ENCODE measurements at places on chromosomes 6 and 20. TPM values are rescaled to one million over a fixed set of nuclear protein-coding genes. Genes with fewer than 3 reads are reported as not detected.
A peak's percentile ranks its signal among the peaks of the same experiment; 100 is the strongest.

DNA sequence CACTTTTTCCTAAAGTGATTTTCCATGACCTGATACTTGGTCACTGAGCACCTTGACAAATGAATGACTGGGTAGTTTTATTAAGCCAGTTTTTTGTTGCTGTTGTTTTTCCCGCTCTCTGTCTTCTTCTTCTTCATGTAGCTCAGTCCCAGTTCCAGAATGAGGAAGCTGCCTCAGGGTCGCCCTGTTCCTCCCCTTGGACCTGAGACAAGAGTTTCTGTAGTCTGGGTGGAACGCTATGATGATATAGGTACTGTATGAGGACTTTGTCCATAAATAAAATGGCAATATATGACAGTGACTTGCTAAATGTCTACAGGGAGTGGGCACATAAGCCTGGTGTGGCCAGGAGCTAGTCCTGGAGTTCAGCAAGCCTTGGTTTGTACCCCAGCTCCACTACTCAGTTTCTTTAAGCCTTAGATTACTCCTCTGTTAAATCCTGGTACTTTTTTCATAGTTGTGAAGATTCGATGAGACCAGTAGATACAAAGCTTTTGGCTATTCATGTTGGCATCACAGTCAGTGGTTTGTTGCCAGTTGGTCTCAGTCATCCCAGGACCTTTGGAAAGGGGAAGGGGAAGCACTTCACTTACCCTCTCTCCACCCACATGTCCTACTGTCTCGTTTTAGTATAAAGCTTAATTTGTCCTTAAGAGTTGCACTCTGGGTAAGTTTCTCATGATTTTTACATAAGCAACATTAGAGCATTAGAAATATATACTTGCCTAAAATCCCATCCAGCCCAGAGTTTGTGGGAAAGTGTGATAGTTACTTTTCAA lies 11.1 kb upstream of the ADIG start:
- no peak for DNase-seq

- DNase-seq = no peak
Measured at GRCh38 chr6:87027021-87027420, 67.9 kb downstream of the CGA start.

DNA sequence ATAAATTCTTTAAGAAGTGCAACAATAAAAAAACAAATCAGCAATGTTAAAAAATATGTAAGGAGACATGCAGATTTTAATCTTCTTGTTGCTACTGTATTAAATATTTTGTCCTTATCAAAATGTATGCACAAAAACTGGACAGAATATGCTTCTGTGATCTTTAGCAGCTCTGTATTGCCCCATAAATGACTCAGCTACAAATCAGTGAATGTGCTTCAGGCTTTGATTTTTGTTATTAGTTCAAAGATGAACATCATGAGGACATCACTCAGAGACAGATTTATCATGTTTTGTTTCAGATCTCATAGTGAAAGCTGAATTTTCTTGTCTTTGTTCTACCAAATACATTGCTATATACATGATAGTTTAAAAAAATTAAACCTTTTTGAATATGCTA lies 312.4 kb downstream of the GRIK2 start:
- DNase-seq = no peak

DNA sequence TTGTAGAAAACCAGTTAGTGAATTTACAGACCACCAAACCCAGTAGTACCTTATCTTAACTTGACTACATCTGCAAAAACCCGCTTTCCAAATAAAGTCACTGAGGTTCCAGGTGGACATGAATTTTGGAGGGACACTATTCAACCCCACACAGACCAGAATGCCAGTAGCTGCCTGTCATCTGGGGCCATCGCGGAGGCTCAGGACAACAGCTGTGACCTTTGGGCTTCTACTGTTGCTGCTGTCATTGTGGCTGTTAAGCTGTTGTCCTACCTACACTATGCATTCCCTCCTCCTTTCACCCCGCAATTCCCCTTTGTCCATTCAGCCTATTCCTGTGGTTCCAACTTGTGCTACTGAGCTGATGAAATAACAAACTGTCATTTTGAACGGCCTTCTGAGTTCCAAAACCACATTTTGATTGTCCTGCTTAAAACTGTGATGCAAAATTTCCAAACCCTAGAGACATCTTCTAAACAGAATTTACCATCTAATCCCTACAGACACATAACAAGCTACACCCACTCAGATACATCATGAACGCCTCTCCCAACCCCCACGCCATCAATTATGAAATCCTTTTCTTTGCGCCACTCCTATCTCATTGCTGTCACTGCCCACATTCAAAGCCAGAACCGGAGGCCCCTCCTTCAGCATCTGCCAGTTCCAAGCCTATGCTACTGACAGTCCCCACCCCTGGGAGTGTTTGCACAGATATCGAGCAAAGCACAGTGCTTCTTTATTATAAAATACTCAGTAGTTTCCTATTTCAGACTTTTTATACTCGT lies 125.0 kb downstream of the C6orf118 start:
- DNase-seq = no peak

- DNase-seq = no peak
Measured at GRCh38 chr6:105561486-105561885, 158.6 kb upstream of the PREP start.

DNA sequence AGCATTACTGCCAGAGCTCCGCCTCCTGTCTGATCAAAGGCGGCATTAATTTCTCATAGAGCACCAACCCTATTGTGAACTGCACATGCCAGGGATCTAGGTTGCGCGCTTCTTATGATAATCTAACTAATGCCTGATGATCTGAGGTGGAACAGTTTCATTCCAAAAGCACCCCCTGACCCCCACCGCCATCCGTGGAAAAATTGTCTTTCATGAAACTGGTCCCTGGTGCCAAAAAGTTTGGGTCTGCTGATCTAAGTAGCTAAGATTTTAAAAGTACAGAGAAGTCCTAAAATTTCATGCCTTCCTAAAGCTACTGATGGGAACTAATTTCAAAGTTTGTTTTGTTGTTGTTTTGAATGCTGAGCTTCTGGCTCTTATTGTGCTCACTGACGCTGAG lies 281.6 kb downstream of the PRL start:
- DNase-seq = no peak

DNA sequence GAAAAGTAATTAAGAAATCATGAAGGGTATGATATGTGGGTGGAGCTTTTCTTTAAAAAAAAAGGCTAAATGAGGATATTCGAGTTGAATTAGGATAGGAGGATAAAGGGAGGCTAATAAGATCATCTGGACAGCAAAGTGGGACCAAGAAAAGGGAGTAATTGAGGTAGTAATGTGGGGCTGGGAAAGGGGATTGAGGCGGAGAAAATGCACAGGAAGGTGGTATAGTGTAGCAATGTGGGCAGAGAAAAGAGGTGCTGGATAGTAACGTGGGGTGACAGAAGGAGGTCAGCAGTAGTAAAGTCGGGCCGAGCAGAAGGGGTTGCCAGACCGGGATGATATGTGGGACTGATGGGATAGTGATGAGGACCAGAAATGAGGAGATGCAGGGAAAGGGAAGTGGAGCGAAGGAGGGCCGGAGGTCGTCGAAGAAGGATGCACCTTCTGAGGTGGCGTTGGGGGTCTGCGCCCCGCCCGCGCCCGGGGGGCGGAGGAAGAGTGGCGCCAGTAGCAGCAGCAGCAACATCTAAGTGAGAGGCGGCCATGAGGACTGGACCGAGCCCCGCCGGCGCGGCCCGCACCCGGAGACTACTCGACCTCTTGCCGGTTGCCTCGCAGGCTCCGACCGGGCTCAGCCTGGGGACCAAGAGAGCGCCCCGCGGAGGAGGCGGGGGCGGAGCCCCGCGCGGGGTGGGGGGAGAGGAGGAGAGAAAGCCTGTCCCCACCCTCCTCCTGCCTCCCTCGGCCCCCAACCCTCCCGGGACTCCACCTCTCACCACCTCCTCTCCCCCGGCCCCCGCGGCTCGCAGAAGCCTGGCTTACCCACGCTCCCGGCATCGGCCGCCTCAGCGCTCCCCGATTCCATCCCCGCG lies 887 bp downstream of the GABBR1 start:
- peak; percentile 77 for DNase-seq

- no peak for DNase-seq
Measured at GRCh38 chr6:143135797-143136561, 75.3 kb downstream of the AIG1 start.

GRCh38 chr6:136371959-136372358 lies 82.3 kb upstream of the BCLAF1 start:
- DNase-seq = no peak

DNA sequence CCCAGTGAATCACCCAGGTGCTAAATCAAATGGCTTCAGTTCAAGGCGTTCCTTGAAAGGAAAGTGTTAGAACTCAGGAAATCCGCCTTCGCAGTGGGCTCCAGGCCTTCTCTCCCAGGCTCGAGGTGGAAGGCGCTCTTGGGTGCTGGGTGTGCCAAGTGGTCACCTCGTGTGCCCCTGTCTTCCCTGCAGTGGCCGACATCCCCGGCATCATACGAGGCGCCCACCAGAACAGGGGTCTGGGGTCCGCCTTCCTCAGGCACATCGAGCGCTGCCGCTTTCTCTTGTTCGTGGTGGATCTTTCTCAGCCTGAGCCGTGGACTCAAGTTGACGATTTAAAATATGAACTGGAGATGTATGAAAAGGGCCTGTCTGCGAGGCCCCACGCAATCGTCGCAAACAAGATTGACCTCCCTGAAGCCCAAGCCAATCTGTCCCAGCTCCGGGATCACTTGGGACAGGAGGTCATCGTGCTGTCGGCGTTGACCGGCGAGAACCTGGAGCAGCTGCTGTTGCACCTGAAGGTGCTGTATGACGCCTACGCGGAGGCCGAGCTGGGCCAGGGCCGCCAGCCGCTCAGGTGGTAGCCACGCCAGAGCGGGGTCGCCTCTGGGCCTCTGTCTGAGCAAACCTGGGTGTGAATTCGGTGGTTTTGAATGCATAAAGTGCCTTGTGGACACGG lies 17.8 kb downstream of the MTG2 start:
- DNase-seq = no peak

GRCh38 chr6:8105791-8106190 lies 3.4 kb upstream of the EEF1E1 start:
- DNase-seq = no peak

- no peak for DNase-seq
Measured at GRCh38 chr6:132087391-132087790, 136.2 kb upstream of the CCN2 start.

DNA sequence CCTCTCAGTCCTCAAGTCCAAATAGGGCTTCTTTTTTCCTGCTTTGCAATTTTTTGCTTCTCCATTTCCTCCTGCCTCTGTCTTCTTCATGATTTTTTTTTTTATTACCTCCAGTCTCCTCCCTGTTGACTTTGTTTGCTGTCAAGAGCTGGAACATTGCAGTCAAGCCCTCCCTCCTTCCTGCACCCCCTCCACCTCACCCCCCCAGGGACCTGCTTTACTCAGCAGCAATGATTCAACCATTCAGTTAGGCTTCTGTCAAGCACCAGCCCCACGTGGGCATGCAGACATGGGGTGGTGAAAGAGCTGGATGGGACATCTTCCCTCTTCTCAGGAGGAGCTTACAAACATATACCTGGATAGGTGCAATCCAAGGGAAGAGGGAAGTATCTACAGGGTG lies 142.4 kb downstream of the LRFN2 start:
- DNase-seq = no peak

GRCh38 chr20:63463400-63464288 lies 8.8 kb downstream of the KCNQ2 start:
- DNase-seq = no peak

DNA sequence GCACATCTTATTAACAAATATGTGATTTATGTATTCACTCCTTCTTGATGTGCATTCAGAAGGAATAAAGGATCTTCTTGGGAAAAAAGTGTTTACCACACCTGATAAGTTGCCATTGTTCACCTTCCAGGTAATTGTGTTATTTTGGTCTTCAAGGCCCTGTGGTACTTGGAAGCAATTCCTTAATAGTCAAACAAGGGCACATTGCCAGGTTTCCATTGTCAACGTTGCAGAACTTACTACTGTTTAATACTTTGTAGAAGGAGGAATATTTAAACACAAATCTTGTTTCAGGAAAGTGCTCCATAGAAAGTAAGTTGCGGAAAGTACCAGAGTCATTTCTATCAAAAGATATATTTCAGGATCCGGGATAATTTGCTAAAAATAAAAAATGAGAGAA lies 129.5 kb upstream of the SGK1 start:
- DNase-seq = no peak

The SLPI gene
- 966 TPM for total RNA-seq

The BFSP1 gene
- total RNA-seq = 2.7 TPM

The SMLR1 gene
- not detected for total RNA-seq

The FKBP1C gene
- total RNA-seq = 0.52 TPM

The TSPO2 gene
- not detected for total RNA-seq

All from upper lobe of right lung (tissue), 1 donor.